ENCODE measurements at places on chromosomes 2 and 18.

GRCh38 chr2:160299540-160299939 lies 99.5 kb upstream of the ITGB6 start:
- DNase-seq = peak; percentile 30

- no peak for DNase-seq
Measured at GRCh38 chr2:109479804-109480203, 134.0 kb downstream of the SEPTIN10 start.

DNA sequence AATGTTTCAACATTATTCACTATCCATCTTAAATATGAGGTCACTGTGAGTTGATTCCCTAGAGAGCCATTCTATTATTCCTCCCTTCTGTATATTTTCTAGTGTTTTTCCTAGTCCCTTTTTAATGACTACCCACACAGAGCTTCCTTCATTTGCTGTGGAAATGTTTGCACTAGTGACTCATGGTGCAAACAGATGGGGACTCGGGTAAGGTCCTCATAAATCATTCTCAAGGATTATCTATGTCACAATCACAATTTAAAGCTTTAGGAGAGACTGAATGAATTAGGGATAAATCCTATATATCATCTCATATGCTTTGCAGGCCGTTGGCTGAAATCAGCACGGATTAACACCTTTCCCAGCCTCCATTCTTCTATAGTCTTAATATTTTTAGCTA lies 159.6 kb downstream of the DCC start:
- no peak for DNase-seq

DNA sequence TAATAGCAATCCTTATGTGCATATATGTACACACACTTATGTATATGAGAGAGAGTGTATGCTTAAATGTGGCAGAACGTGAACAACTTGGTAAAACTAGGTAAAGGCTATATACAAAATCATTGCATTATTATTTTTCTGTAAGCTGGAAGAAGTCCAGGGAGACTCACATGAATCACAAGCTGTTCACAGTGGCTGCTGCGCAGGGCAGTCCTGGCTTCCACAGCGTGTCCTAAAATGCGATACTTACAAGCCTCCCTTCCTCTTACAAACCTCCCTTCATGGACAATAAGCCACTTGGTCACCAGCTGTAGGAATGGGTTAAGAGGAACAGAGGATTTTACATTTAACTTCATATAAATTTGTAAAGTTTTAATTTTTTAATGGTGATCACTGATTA lies 114.9 kb upstream of the AGAP1 start:
- DNase-seq = no peak

DNA sequence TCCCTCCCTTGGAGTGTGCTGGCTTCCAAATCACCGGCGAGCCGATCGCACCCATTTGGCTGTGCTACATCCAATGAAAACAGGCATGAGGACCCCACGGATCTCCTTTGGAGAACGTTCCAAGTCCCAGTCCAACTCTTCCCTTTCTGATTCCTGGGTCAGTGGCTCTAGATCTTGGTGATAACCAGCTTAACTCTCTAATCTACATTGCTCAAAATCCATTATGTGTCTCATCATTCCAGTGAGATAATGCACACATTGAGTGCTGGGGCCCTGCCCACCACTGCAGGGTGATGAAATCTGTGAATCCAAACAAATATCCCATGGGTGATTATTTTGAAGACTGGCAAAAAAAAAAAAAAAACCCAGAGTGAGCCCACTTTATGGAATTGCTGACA lies 232.7 kb upstream of the COPS8 start:
- DNase-seq = no peak

- DNase-seq = no peak
Measured at GRCh38 chr18:68467957-68468356, 247.0 kb downstream of the TMX3 start.

GRCh38 chr18:42514512-42514911 lies 559.5 kb downstream of the PIK3C3 start:
- no peak for DNase-seq

DNA sequence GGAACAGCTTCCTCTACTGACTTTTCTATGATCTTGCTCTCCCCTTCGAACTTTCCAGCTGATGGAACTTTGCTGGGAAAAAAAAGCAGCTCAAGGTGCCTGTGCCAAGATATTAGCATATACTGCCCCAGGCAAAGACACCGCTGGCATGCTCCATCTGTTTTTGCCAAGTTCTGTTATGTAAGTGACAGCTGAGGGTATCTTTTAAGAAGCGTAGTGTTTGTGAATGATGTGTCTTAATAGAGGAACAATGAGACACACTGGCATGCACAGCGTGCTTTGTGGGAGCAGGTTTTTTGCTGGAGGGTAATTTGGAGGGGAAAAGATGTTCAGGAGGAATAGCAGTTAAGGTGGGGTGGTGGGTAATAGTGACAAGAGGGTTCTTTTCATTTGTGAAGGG lies 47.8 kb downstream of the SLC4A3 start:
- no peak for DNase-seq

- no peak for DNase-seq
Measured at GRCh38 chr2:166494140-166494624, at the start of gene SCN7A. Gene SCN7A (minus strand): TSS chr2:166494249. CDS start chr2:166477696, 16,553 bp downstream.

GRCh38 chr18:46772357-46772756 lies 15.5 kb upstream of the ST8SIA5 start:
- no peak for DNase-seq

- DNase-seq = no peak
Measured at GRCh38 chr2:7356909-7357584, 439.8 kb downstream of the RNF144A start.

DNA sequence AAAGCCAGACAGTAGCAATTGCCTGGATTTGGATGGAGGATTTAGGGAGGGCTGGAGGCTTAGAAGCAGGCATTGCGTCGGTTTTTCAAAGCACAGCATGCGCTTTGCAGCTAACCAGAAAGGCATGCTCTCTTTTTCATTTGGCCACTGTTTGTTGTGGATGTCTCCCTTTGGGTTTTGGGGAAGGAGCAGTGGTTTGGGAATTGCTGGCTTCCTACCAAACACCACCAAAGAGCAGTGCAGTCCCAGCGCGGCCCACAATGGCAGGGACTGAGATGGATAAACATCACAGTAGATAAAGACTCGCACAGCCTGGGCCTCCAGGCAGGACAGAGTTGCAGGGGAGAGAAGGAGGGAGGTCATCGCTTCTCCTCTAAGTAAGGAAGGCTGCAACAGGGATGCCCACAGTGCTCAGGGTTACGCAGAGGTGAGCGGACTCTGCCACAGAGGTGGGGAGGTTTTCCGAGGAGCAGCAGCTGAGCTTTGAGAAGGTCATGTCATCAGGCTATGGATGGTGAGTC lies 148.5 kb downstream of the MYT1L start:
- no peak for DNase-seq

- DNase-seq = no peak
Measured at GRCh38 chr2:61179701-61180639, 18.0 kb downstream of the C2orf74 start.

DNA sequence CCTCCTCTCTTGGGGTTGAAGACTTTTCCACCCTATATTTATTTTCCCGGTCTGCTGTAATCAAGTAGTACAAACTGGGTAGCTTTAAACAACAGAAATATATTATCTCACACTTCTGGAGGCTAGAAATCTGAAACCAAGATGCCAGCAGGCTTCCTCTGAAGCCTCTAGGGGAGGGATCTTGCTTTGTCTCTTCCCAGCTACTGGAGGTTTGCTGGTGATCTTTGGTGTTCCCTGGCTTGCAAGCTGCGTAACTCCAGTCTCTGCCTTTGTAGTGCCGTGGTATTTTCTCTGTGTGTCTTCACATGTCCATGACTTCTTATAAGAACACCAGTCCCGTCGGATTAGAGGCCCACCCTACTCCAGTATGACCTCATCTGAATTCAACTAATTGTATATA lies 44.4 kb downstream of the MYO3B start:
- no peak for DNase-seq

DNA sequence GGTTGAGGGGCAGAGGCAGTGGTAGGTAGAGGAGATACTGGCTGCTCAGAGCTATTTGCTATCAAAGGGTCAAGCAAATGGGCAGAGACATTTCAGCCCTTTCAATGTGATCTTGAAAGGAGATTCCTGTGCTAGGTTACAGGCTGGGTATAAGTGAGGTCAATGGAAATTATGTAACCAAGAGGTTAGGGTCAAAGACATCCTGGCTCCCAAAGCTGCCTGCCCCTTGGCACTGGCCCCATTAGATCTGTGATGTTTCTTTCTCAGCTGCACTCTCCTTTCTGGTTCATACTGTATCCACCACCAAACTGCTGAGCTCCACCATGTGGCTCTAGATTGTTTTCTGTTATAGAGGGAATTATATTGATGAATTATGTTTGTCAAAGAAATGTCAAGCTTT lies 200.4 kb downstream of the AGPS start:
- DNase-seq = no peak

- DNase-seq = no peak
Measured at GRCh38 chr2:201906777-201907562, 100.6 kb downstream of the CDK15 start.

DNA sequence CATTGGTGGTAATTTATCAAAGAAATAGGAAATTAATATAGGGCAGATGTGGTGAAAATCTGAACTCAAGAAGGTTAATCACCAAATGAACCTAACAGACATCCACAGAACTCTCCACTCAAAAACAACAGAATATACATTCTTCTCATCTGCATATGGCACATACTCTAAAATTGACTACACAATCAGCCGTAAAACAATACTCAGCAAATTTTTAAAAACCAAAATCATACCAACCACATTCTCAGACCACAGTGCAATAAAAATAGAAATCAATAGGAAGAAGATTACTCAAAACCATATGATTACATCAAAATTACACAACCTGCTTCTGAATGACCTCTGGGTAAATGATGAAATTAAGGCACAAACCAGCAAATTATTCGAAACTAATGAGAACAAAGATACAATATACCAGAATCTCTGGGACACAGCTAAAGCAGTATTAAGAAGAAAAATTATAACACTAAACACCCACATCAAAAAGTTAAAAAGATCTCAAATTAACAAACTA lies 31.0 kb downstream of the RBM43 start:
- no peak for DNase-seq

- DNase-seq = no peak
Measured at GRCh38 chr2:164803776-164804466, 37.7 kb downstream of the COBLL1 start.

- no peak for DNase-seq
Measured at GRCh38 chr2:149056541-149057255, 18.2 kb downstream of the LYPD6B start.

DNA sequence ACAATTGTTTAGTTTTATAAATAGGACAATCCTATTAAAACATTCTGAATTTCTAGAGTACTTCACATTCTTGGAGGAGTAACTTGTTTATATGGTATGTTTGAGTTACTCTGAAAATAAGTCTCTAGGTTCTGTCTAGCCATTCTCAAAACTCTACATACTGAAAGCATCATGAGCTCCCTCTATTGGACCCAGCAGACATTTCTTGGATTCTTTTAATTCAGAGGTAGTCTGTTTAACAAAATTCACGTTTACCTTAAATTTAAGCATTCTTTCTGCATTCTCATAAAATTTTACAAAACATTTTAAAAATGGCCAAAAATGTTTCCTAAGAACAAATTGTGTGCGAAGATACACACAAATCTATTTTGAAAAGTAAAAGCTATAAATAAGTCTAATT lies 15.3 kb downstream of the SP9 start:
- DNase-seq = no peak

GRCh38 chr2:66862885-66863650 lies 428.1 kb downstream of the MEIS1 start:
- no peak for DNase-seq

- no peak for DNase-seq
Measured at GRCh38 chr2:145846982-145847381, 1327.1 kb upstream of the ZEB2 start.

DNA sequence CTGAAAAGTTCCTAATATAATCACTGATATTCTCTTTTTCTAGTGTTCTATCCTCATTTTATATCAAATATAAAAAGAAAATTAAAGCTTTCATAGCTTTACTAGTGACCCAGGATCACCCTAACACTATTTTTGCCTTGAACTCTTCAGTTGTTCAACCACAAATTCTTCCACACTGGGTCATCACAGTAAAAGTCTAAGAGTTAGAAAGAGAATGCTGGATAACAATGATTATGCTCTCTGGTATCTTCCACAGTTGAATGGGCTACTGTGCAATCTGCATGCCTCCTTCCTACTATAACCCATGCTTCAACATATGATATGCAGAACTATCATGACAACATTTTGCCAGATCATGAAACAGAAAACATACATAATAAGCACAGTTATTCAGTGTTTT lies 32.3 kb downstream of the CHN1 start:
- no peak for DNase-seq

DNA sequence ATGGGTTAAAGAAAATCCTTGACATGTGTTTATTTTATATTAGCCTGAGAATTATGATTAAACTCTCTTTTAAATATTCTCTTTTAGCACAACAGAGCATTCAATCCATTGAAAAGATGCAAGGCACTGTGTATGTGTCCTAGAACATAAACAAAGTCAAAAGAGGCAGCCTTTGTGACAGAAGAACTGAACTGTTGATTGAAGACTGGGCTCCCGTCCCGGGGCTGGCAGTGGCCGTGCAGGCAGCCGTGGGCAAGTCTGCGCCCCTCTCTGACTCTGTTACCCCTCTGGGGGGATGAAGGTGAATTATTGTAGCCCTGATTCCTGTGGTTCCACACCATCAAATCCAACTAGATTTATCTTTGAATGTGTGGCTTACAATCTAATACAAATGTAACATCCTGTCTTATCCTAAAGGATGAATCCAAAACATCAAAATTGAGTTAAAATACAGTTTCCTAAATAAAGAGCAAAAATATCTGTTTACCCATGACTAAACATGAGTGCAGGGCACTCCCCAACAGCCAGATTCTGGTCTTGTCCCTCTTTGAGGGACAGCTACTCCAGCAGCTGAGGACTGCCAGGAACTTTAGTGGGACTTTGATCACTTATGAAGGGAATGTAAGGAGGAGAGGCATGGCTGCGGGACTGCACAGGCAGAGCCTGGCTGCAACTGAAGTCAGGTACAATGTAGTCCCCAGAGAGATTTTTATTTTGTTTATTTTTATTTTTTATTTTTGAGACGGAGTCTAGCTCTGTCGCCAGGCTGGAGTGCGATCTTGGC lies 37.3 kb upstream of the SH3BP4 start:
- no peak for DNase-seq

DNA sequence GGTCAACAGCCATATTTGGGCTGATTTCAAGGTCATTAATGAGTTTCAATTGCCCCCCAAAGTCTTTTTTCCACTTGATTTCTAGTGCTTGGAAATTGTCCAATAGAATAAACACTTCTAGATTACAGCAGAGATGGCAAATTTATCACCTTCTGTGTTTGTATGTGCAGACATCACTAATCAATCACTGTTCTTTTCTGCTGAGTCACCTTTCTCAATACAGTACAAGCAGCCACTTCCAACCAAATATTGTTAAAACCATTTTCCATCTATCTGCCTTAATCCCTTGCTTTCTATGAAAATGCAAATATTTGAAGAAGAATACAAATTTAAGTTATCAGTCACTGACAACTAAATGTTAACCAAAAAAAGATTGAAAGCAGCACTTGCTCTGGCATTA lies 40.2 kb upstream of the ZNF521 start:
- no peak for DNase-seq

- DNase-seq = no peak
Measured at GRCh38 chr2:193608451-193608850, 1413.7 kb upstream of the TMEFF2 start.

All from stimulated activated CD4-positive, alpha-beta T cell treated with anti-CD3 and anti-CD28 coated beads, Interleukin-15, amount 100 ng/mL, for 24 hours (primary cell).